ENCODE measurements at places on chromosomes 2 and 18.
A peak's percentile ranks its signal among the peaks of the same experiment; 100 is the strongest.

- no peak for DNase-seq
These were observed 52.8 kb downstream of the HYCC2 start for GRCh38 chr2:201018636-201019035.

- no peak for DNase-seq
These were observed 53.3 kb downstream of the GULP1 start for GRCh38 chr2:188345020-188345419.

DNA sequence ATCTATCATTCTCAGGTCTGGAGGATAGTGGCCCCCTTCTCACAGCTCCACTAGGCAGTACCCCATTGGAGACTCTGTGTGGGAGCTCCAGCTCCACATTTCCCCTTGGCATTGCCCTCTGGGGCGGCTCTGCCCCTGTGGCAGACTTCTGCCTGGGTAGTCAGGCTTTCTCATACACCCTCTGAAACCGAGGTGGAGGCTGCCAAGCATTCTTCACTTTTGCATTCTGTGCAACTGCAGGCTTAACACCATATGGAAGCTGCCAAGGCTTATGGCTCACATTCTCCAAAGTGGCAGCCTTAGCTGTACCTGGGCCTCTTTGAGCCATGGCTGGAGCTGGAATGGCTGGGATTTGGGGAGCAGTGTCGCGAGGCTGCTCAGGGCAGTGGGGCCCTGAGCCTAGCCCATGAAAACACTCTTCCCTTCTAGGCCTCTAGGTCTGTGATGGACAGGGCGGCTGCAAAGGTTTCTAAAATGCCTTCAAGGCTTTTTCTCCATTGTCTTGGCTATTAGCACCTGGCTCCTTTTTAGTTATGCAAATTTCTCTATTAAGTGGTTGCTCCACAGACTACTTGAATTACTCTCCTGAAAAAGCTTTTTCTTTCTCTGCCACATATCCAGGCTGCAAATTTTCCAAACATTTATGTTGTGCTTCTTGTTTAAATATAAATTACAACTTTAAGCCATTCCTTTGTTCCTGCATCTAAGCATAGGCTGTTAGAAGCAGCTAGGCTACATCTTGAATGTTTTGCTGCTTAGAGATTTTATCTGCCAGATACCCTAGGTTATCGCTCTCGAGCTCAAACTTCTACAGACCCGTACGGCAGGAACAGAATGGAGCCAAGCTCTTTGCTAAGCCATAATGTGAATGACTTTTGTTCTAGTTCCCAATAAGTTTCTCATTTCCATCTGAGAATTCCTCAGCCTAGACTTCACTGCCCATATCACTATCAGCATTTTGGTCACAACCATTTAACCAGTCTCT is 206.5 kb downstream of the CPS1 start:
- DNase-seq, result no peak

DNA sequence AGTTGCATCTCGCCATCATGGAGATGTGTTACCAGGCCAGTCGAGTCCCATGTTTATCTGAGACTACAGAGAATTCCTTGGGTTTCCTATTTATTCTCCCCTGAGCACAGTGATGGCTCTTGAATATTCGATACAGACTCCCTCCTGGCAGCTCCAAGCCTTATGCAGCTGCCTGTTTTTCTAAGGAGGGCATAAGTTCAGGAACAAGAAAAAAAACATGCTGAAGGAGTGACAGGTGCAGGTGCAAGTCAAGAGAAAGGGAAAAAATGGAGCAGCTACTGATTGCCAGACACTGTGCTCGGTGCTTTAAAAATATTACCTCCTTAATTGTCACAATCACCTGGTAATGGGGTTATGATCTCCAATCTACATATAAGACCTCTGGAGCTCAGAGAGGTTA is 177.2 kb upstream of the DPP10 start:
- no peak for DNase-seq

- DNase-seq, result no peak
These were observed 308.1 kb upstream of the CYRIA start for GRCh38 chr2:16973586-16974286.

DNA sequence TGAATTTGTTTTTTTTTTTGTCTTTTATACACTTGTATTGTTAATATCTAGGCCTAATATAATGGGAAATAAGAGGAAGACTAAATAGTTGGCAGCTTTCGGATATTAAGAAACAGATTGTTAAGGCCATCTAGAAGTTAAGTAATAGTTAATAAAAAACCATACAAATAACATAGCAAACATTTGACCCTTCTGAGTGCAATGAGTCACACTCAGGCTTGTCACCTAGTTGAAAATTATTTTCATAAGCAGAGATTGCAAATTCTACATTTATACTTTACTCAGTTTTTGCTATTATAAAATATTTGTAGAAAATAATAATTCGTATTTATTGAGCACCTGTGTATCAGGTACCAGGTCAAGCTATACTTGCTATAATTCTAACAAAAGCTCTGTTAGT is 2.4 kb downstream of the NUP35 start:
- no peak for DNase-seq

DNA sequence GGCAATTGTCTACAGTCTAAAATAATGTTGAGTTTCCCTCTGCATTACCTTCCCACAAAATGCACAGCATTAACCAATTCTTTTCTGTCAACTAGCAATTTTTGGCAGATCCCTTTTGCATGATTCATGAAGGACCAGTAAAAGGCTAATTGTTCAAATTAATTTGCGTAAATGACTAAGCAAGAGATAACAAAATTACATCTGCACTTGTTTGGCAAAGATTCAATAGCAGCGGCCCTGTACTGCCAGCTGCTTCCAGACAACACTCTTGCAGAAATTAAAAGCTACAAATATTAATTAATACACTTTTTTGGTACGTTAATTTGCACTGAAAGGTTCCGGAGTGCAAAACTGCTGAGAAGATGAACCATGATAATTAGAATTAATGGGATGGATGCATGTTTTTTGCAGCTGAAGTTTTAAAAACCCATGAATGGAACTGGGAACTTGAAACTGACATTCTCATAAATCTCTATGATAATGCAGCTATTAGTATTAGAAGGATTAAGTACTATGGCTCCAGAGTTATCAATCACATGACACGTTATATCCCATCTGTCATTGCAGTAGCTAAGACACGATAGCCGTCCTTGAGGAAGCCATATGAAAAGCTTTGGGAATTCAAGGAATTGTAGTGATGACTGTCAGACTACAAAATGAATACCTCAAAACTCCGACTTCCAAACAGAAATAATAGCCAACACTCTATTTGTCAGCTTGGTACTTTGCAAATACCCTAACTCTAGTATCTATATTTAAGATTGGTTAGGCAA is 1268.3 kb upstream of the ACVR2A start:
- no peak for DNase-seq

- no peak for DNase-seq
These were observed 305.4 kb downstream of the MTX2 start for GRCh38 chr2:176574484-176575236.

- DNase-seq, result no peak
These were observed 26.2 kb downstream of the CYRIA start for GRCh38 chr2:16639431-16639830.

DNA sequence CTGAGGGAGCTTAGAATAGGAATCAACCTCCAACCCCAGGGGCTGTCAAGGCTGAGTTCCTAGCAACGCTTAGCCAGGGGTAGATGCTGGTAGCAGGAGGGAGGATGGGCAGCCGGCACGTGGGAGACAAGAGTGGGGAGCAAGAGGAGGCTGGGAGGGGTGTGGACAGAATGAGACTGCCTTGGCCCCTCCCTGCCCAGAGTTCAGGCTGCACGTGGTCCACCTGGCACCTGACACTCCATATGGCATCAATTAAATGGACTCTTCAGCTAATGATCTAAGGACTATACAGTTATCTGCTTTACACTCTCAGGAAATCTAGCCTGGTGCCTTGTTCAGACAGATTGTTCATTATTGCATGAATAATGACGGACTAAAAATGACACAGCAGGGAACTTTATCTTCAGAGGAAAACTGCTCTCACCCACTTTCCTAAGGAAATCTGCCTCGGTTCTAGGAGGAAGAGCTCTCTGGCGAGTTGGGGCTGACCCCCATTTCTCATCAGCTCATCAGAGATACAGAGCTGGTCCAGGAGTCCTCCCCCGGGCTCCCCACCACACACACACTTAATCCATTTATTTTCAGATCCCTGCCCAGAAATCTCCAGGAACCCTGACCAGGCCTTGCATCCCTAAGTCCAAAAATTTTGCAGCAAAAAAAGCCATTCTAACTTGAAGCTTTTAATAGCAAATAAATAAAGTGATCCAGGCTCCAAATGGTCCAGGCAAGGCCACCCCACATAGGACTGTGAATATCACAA is 102.1 kb upstream of the CDC42EP3 start:
- no peak for DNase-seq

GRCh38 chr2:21535826-21536225 is 412.1 kb downstream of the TDRD15 start:
- no peak for DNase-seq

GRCh38 chr2:165874445-165875039 is 79.0 kb downstream of the TTC21B start:
- DNase-seq, result peak; percentile 34

GRCh38 chr2:226396541-226396940 is 403.1 kb downstream of the IRS1 start:
- no peak for DNase-seq

GRCh38 chr2:104885119-104885782 is 31.3 kb downstream of the POU3F3 start:
- no peak for DNase-seq

DNA sequence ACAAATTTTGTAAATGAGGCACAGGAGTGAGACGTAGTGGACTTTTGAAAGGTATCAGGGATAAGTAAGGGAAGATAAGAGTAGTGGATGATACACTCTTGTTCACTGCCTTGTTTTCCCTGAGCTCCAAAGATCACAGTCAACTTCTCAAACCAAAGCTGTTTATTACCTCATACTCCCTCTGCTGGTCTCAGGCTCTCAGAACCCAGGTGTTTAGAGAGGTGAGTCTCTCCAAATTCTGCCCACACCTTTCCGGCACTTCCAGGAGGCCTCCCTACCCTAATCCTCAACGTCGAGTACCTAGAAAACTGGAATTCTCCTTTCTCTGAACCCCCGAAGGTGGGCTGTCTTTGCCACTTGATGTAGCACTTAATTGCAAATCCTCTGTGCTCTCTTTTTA is 621.1 kb downstream of the BCL11A start:
- DNase-seq, result no peak

GRCh38 chr2:106685180-106685897 is 198.2 kb downstream of the CD8B2 start:
- no peak for DNase-seq

Data from AG04449 (cell line).